IPS-NIHi11 (cell line): ENCODE measurements at places on chromosomes 1 and 21.
A peak's percentile ranks its signal among the peaks of the same experiment; 100 is the strongest.

GRCh38 chr1:30164693-30165092 is 558.7 kb downstream of the MATN1 start:
- no peak for DNase-seq

DNA sequence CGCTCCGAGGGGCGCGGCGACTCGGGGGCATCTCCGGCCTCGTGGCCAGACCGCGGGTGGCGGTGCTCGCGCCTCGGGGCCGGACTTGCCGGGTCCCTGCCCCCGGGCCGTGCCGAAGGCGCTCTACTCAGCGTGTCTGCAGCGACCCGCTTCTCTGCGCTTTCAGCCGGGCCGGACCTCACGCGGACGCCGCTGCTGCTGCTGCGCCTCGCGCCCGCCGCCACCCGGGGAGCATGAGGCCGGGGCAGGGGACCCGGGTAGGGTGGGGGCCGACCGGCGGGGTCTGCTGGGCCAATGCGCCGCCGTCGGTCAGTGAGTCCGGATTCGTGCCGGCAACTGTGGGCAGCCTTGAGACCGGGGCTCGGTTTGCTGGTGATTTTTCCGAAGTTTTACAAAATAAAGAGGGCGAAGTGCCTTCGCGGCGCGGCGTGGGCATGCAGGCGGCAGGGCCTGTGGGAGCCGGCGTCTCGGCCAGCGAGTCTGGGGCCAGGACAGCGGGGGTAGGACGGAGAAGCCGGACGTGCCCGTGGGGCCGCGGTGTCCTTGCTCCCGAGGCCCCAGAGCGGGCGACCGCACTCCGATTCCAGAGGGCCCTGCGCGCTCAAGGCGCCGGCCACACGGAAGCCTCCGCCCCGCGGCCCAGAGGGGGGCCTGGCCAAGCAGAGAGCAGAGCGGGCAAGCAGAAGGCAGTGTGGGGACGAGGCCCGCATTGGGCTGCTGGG is 749 bp downstream of the FAM163A start:
- peak; percentile 51 for DNase-seq

DNA sequence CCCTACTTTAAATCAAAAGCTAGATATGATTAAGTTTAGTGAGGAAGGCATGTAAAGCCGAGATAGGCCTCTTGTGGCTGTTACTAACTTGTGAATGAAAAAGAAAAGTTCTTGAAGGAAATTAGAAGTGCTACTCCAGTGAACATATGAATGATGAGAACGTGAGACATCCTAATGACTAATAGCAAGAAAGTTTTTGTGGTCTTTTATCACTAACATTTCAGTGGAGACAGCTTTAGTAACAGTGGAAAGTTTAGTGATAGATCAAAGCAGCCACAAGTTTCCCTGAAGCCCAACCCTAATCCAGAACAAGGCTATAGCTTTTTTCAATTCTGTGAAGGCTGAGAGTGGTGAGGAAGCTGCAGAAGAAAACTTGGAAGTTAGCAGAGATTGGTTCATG is 73.6 kb upstream of the LRRC8B start:
- no peak for DNase-seq

DNA sequence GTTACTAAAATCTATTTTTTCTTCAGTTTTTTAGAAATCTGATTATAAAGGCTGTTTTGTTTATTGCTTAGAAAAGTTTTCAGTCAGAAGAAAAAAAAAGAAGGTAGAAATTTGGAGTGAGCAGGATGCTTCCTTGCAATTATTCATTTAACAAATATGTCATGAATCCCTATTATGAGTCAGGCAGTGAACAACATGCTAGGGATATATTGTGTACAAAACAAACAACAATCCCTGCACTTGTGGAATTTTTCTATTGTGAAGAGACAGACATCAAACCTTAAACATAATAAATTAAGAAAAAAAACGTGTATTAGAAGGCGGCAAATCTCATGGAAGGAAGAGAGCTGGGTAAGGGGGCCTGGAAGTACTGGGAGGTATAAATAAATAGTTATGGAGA is 664.1 kb upstream of the CAMK1G start:
- no peak for DNase-seq

DNA sequence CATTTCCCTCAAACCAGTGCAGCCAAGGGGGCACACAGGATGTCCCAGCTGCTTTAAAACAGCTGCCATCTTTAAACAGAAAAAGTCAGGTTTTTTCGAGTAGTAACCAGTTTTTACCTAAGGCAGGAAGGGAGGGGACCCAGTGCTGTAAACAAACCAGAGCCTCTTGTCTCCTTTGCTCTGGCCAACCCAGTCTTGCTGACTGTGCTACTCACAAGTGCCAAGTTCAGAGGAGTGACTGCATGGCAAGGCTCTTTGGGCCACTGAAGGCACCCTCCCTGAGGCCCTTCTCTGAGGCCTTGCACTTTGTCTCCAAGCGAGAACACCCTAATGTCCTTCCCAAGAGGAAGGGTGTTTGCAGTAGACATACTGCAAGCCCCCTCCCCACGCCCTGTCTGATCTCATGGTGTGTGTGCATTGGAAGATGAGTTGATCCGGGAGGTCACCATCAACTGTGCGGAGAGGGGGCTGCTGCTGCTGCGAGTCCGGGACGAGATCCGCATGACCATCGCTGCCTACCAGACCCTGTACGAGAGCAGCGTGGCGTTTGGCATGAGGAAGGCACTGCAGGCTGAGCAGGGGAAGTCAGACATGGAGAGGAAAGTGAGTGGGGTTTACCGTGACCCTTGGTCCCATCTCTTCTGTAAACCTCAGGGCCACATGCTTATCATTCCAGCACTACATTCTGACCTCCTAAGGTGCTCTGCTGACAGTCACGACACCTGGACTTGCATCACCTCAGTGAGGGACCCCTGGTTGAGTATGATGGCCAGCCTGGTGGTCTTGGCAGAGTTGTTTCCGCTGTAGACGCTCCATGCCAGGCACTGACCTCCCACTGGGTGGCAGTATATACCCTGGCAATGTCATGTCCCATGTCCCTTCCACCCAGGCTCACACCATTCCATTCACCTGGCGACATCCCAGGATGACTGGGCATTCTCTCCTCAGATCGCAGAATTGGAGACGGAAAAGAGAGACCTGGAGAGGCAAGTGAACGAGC is 4.7 kb downstream of the DNALI1 start:
- DNase-seq: peak; percentile 60

- DNase-seq: peak; percentile 89
Measured at GRCh38 chr1:182069028-182069466, 7.5 kb upstream of the ZNF648 start.
